Activated T-helper 1 cell treated with anti-CD3 and anti-CD28 coated beads, Interleukin-12 subunit alpha, Interleukin-12 subunit beta, Interleukin-2, Interleukin-4 antibody, amounts not matched to agents 30 ng/mL and 10 ng/mL and 1 ng/mL, durations not matched to agents 14 hours and 24 hours and 36 hours (primary cell): ENCODE measurements at places on chromosomes 5 and 9. TPM values are rescaled to one million over a fixed set of nuclear protein-coding genes. Genes with fewer than 3 reads are reported as not detected.

The IL3 gene
- total RNA-seq, result 94.6 and 98.5 TPM in 2 replicates

The LCN9 gene
- not detected in 2 replicates for total RNA-seq

The PCDHGA8 gene
- total RNA-seq, result 0.03 TPM in 1 of 2 replicates, not detected in the other

The INSL4 gene
- 0.10 TPM in 1 of 2 replicates, not detected in the other for total RNA-seq

The PGM5 gene
- not detected in 2 replicates for total RNA-seq

The SH3RF2 gene
- 0.18 TPM in 1 of 2 replicates, not detected in the other for total RNA-seq

The ANKRD18A gene
- 4.1 and 4.6 TPM in 2 replicates for total RNA-seq

The RNF183 gene
- not detected in 2 replicates for total RNA-seq
